ENCODE measurements at places on chromosomes 13 and 19. TPM values are rescaled to one million over a fixed set of nuclear protein-coding genes. Genes with fewer than 3 reads are reported as not detected.

The ZNF227 gene
- total RNA-seq: 22.6 TPM

The SLITRK1 gene
- 0.20 TPM for total RNA-seq

The WASF3 gene
- 22.2 TPM for total RNA-seq

DNA sequence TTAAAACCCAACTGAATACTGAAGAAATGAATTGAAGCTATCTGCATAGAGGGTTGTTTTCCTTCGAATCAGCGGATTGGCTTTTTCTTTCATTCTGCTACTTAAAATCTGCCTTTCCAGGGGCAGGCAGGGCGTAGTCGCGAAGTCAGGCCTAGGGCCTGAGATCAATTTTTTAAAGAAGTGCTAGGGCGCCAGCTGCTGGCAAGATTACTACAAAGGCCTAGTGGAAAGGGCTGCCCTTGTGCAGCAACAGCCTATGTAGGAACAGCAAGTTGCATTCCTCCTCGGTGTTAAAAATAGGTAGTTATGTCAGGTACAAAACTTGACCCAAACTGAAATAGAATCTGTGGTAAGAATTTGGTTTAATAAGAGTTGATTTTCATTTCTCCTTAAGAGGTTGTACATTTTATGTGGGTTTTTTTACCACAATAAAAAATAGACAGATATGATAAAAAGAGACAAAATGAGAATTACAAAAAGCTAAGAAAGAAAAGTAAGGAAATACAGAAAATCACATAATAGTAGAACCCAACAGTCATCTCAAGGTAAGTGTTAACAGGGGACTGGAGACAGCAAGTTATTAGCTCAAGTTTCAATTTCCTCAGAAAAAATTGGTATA is 9.5 kb upstream of the URAD start:
- H3K27me3 ChIP-seq: no peaks in the 10 kb centered on the region
- no peak overlapping the region for H3K27ac ChIP-seq
- H3K4me3 ChIP-seq: no peak overlapping the region
- H3K36me3 ChIP-seq: no peaks in the 10 kb centered on the region
- H3K4me1 ChIP-seq: no peaks in the 10 kb centered on the region

- H3K4me1 ChIP-seq: no peaks in the 10 kb centered on the region
- no peaks in the 10 kb centered on the region for H3K27me3 ChIP-seq
- no peak overlapping the region for H3K4me3 ChIP-seq
- no peak overlapping the region for H3K27ac ChIP-seq
- no peak for DNase-seq
- H3K36me3 ChIP-seq: no peaks in the 10 kb centered on the region
These were observed 216.6 kb upstream of the SLC10A2 start for GRCh38 chr13:103282571-103283450.

GRCh38 chr13:46804391-46804815 is 7.4 kb upstream of the ESD start:
- no peaks in the 10 kb centered on the region for H3K27me3 ChIP-seq
- no peak overlapping the region for H3K27ac ChIP-seq
- no peaks in the 10 kb centered on the region for H3K4me1 ChIP-seq
- no peak overlapping the region for H3K4me3 ChIP-seq

Data from H9 (cell line).